Kasumi-1 (cell line): ENCODE measurements at places on chromosomes 13 and 19.

GRCh38 chr19:36151144-36152018 lies 866 bp downstream of the COX7A1 start:
- DNase-seq, result no peak

DNA sequence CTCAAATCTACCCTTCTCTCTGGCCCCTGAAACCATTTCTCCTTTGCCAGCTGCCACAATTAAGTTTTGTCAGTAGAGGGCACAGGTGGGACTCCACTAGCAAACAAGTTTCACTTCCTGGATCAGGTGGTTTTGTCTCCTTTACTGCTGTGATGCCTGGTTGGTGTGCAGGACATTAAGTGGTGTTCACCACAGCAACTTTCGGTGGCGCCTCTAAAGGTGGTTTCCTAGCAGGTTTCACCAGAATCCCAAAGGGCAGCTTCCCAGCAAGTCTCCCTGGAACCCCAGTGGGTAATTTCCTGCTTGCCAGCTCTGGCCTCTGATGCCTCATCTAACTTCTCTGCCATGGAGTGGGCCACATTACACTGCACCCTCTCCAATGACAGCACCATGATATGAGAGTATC lies 16.6 kb downstream of the MED4 start:
- DNase-seq, result peak; percentile 39

DNA sequence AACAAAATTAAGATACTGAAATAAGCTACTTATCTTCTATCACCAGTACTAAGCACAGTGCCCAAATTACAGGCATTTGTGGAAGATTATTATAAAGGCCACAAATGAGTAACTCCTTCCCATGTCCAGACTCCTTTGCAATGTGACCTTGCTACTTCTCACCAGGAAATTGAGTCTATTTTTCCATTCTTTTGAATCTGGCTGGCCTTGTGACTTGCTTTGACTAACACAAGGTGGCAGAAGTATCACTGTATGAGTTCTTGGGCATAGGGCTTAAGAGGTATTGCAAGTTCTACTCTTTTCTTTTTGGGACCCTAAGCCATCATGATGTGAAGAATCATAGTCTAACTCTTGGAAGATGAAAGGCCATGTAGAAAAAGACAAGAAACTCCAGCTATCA lies 49.9 kb downstream of the UGGT2 start:
- DNase-seq, result peak; percentile 14

DNA sequence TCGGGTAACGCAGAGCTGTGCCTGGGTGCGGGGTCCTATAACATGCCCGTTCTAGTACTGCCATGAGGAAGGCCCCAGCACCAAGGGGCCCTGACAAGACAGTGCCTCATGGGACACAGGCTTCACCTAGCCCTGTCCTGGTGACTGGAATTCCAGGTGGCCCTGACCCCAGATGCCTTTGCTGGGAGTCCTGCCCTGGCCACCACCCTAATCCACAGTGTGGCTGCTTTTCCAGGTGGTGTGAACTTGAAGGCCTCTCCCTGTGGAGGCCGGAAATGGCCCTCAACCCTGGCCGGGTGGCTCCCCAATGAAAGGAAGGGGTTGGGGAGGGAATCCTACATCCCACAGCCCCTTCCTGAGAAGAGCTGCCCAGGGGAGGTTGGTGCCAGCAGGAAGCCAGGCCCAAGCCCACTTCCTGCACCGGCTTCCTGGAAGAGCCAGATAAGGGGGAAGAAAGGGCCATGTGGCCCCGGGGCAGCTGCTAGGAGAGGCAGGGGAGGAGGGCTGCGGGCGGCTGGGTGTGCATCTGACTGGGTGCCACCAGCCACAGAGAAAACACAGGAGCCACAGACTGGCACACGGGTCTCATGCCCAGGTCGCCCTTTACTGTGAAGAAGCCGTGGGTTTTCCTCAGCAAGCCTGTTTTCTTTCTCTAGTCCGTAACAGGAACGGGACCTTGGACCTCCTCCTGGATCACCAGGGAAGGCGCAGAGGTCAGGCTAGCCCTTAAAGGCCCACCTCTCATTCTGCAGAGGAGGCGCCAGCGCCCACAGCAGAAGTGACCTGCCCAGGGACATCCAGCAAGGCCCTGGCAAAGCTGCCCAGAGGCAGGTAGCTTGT lies 4.7 kb downstream of the LSM4 start:
- peak; percentile 76 for DNase-seq

GRCh38 chr19:16134510-16134909 lies 9.0 kb upstream of the HSH2D start:
- DNase-seq, result no peak

GRCh38 chr13:99469041-99469440 lies 32.2 kb upstream of the TM9SF2 start:
- no peak for DNase-seq

- peak; percentile 39 for DNase-seq
Observed at GRCh38 chr13:85261757-85262346, 537.4 kb downstream of the SLITRK6 start.

DNA sequence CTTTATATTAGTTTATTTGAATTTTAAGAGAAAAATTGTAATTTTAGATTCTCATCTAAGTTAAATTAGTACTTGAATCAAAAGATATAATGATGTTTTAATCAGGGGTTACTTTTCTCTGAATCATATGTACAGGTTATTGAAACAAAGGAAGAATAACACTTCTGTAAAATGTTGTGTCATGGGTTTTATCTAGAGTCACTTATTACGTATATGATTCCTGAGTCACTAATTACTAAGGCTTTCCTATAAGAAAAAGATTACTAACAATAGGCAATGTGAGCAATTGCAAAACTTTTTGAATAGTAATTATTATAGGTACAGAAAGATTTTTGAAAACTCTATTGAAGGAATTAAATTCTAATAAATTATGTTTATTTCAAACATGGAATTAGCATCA lies 99.2 kb upstream of the KLF5 start:
- DNase-seq, result no peak

DNA sequence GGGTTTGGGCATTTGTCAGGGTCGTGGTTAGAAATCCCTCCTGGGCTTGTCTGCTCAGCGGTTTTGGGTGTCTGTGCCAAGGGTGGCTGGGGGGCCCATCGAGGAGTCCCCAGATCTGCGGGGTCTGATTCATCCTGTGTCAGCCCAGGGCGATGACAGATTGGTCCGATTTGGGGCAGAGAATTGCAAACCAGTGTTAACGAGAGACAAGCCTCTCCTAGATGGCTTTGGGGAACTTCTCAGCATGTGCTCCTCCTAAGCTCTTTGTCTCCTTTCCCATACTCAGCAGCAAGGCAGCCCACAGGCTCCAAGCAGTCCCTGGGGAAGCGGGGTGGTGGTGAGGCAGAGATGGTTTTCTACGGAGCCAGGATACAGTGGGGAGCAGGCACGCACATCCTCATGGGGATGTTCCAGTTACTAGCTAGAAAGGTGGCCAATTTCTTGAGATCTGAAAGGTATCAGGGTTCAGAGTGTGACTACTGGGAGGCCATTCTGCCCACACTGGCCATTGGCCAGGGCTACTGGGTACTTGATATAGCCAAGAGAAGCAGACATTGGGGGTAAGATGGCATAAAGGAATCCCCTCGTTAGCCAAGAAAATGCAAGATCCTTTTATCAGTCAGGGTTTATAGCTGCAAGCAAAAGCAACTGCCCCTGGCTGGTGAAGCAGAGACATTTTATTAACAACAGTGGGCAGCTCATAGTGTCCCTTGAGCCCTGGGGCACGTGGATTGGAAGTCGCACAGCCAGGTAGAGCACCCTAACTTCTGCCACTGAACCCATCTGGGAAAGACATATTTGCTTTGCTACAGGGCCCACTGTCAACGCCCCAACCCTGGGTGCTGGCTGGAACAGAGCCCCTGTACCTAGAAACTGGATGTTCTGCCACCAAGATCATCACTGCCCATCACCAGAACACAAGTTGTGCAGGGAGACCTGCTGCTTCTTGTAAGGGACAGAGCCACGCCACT lies 63.6 kb downstream of the RGCC start:
- no peak for DNase-seq

GRCh38 chr19:35029737-35030256 lies 473 bp upstream of the SCN1B start:
- peak; percentile 28 for DNase-seq

DNA sequence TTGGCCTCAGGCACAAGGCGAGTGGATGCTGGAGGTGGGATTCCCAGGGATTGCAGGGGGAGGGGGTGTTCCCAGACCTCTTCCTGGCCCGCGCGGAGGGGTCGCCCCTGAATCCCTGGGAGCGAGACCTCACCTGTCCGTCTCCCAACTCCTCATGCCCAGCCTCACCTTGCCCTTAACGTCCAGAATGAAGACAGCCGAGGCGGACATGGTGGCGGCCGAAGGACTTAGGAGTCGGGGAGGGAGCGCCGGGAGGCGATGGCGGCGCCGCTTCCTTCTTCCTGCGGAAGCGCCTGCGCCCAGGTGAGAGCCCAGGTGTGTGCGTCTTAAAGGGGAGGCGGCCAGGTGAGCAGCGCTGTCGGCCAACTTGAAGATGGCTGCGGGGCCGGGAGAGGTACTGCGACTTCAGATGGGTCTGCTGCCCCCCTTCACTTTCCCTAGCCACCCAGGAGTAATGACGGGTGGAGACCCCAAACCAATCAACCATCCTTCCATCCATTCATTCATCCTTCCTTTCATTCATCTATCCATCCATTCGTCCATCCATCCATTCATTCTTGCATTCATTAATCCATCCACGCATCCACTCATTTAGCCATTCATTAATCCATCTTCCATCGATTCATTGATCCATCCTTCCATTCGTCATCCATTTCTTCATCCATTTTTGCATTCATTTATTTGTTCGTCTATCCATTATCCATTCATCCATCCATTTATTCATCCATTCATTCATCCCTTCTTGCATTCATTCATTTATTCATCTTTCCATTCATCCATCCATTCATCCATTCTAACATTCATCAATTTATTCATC lies at the start of gene AP1M2:
Gene AP1M2 (minus strand): TSS at position 291 of the 817 bp plus-strand sequence. CDS start 81 bp downstream, at position 210.
- no peak for DNase-seq

- DNase-seq, result no peak
Observed at GRCh38 chr13:111227405-111227804, 93.0 kb upstream of the TEX29 start.

DNA sequence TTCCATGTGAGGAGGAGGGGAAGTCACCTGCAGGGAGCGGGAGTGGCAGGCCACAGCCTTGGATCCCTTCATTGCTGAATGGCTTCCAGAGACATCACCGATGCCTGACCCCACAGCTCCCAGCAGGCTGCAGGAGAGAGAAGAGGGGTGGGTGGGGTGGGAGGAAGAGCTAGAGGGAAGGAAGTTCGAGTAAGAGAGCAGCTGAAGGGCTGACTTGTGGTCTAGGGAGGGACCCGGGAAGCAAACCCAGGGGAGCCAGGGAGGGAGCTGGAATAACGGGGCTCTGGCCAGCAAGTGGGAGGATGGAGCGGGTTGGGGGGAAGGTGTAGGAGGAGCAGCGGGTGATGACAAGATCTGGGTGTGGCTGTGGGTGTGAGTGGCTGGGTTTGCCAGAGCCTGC lies 229.8 kb upstream of the MAB21L1 start:
- DNase-seq, result no peak

DNA sequence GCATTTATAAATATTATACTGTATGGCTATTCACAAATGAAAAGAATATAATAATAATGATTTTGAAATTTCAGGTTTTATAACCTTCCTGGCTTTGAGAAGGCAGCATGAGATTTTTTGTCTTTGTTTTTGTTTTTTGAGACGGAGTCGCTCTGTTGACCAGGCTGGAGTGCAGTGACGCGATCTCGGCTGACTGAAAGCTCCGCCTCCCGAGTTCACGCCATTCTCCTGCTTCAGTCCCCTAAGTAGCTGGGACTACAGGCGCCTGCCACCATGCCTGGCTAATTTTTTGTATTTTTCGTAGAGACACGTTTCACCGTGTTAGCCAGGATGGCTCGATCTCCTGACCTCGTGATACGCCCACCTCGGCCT lies 64.1 kb downstream of the ZNF429 start:
- DNase-seq, result no peak

- no peak for DNase-seq
Observed at GRCh38 chr19:18742838-18743783, 48.0 kb downstream of the COMP start.

GRCh38 chr13:50599927-50600326 lies 243.6 kb downstream of the DLEU7 start:
- no peak for DNase-seq

GRCh38 chr13:24997367-24997967 lies 98.5 kb upstream of the PABPC3 start:
- peak; percentile 35 for DNase-seq

DNA sequence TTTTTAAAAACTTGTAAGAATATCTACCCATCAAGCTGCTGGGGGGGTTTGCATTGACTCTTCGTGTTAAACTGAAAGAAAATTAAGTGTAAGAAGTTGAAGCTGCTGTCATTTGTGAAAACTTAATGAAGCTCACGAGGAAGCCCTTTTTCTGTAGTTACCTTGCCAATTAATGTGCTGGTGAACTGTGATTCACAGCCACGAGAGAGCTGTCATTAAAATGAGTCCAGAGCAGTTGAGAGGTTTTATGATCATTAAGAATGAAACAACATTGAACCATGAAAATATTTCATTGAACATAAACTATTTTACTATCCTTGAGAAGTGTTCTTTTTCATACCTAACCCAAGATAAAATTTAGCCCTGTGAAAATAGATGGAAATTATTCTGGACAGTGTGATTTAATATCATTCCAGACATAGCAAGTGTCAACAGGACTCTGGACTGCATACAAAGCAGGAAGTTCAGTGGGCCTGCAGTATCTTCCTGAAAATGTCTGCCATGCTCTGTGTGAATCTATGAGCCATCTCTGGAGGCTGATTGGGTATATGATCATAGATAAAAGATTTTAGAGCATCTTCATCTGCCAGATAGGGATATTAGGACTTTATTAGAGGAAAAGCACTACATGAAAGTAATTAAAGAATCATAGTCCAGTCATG lies 53.8 kb downstream of the DPY19L3 start:
- DNase-seq, result no peak

DNA sequence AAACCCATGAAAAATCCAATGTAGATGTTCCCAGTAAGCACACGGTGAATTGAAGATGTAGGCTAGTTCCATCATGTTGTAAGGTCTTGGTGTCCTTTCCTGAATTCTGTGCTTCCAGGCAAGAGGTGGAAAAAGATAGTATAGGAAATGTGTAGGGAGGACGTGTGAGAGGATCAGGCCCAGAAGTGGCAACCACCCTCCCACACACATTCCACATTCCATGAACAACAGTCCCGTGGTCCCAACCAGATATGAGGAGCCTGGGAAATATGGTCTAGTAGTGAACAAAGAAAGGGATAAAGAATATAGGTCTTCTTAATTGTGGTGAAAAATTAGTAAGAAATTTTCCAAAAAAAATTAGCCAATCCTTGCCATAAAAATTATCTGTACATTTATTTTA lies 1254.2 kb upstream of the SLC10A2 start:
- no peak for DNase-seq

DNA sequence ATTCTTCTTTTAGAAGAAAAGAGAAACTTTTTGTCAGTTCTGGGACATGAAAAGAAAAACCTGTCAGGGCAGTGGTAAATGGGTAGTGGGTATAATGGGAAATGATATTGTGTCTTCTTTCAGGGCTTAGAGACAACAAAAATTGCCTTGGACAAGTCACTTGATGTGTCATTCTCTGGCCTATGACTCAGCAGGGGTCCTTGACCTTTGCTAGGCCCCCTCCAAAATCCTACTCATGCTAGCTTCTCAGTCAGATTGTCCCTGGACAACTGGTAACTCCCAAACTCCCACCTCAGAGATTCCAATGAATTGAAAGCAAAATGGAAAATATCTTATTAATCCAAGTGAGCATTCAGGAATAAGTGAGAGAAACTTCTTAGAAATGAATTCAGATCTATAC lies 258.8 kb upstream of the SPRY2 start:
- no peak for DNase-seq

- no peak for DNase-seq
Observed at GRCh38 chr13:22028831-22029230, 358.0 kb downstream of the FGF9 start.
